H1 (cell line): ENCODE measurements at places on chromosomes 2 and 18. TPM values are rescaled to one million over a fixed set of nuclear protein-coding genes. Genes with fewer than 3 reads are reported as not detected.

DNA sequence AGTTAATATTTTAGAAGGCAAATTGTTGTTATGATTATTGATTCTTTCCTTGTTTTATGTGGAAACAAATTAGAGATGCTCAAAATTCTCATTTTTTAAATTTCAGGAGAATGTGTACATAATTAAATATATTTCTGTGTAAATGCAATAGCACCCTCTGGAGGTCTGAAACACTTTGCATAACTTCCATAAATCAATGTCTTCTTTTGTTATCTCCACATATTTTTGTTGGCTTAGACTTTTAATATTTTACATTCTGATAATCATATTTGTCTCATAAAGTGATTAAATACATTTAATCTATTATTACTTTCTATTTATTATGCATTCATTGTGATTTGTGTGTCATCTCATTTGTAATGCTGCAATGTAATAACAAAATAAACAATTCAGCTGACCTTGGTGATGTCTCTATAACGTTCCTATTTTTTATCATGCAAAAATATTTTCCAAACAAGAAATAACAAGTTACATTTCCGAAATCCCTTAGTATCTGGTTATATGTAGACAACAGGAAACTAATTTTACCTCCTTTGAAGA lies 201.8 kb upstream of the GALNT5 start:
- DNase-seq, result no peak

The SPAG16 gene
- total RNA-seq, result 14.7 and 14.9 TPM in 2 replicates

- no peak for DNase-seq
These were observed 34.6 kb upstream of the SLC14A1 start for GRCh38 chr18:45689396-45689795.

The TGFA gene
- total RNA-seq, result 2.8 and 3.7 TPM in 2 replicates

GRCh38 chr2:62192811-62193210 lies 3.1 kb upstream of the B3GNT2 start:
- no peak for DNase-seq

The APLF gene
- total RNA-seq, result 4.4 and 4.9 TPM in 2 replicates
